ENCODE measurements at places on chromosomes 5 and 9.

- DNase-seq: no peak
Measured at GRCh38 chr9:2473681-2474080, 147.9 kb upstream of the VLDLR start.

- no peak for DNase-seq
Measured at GRCh38 chr5:134427540-134428041, 15.9 kb upstream of the CDKN2AIPNL start.

GRCh38 chr5:54778783-54779182, 206.6 kb downstream of the ESM1 start:
- DNase-seq: no peak

DNA sequence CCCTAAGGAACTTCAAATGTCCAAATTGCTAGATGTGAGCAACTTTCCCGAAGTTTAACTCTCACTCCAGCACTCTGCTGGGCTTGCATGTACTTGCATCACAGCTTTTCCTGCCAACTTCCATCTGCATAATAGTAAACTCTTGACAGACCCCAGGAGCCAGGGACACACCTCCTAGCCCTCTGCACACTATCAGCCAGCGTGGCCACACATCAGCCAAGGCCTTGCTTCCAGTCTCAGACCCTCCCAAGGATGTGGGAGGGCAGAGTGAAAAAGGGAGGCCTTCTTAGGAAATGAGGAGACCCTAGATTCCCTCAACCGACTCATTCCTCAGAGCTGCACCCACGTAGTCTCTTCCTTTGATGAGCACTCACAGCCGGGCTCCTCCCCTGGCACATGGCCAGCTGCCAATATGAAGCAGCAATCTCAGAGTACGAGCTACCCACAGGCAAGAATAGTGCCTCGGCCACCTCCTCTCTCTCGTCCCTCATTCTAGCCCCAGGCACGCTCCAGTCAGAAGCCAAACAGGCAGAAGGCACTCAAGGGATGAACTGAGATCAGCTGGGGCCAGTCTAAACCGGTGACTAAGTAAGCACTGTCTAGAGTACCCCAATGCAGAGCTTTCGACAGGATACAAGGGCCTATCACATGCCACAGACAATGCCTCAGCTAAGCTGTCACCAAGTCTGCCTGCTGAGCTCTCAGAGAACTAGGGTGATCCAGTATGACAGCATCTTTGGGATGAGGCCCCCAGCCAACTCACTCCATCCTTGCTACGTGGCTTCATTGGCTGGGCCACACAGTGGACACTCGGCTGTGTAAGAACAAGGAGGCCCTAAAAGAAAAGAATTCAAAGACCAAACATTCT, 2.3 kb downstream of the P4HA2 start:
- DNase-seq: peak; percentile 53

GRCh38 chr5:83715236-83716065, 5.2 kb downstream of the HAPLN1 start:
- no peak for DNase-seq

DNA sequence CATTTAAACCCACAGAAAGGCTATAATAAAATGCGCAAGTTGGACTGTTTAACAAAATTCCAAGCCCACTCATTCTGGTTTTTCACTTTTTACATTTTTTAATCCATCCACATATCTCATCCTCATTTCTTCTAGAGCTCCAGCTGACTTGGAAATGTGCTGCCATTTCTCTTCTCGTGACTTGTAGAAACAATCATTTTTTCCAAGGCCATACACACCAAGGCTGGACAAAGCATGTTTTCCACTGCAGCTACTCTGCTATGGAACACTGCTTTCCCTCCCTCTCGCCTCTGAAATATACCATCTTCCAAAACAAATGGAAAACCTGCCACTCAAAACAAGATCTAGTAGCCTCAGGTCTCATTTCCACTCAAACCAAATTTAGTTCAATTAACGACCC, 141.1 kb downstream of the ESM1 start:
- no peak for DNase-seq

- no peak for DNase-seq
Measured at GRCh38 chr5:20286512-20286911, 298.5 kb upstream of the CDH18 start.

- no peak for DNase-seq
Measured at GRCh38 chr9:110095161-110095595, 112.8 kb downstream of the C9orf152 start.

DNA sequence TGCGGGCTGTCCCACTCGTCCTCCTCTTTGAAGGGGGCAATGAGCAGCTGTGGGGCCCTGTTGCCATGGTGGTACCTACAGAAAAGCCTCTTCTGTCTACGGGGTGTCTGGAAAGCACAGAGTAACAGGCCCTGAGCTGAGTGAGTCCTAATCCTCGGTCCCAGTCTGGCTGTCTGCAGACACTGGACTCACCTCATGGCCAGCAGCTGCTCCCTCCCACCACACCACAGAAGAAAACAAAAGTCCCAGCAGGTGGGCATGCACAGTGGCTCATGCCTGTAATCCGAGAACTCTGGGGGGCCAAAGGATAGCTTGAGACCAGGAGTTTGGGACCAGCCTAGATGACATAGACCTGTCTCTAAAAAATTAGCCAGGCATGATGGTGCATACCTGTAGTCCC, 19.9 kb downstream of the P4HA2 start:
- no peak for DNase-seq

DNA sequence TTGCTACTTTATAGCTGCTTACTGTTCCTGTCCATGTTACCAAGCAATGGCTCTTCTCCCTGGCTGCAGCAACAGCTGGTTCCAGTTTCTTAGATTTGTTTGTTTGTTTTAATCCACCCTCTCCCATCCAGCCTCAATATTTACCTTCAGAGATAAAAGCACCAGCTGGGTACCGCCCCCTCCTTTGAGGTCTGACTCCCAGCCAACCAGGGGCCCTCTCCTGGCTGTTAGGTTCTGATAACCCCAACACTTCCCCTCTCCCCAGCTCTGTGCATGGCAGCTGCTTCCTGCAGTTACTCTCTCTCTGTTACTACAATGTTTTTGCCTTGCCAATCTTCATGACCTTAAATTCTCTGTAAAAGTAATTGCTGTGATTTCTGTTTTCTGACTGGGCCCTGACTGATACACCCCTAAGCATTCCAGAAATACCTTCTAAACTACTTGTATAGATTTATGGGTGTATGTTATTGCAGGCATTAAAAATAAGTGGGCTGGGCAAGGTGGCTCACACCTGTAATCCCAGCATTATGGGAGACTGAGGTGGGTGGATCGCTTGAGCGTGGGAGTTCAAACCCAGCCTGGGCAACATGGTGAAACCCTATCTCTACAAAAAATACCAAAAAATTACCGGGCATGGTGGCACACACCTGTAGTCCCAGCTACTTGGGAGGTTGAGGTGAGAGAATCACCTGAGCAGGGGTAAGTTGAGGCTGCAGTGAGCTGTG, 2.6 kb upstream of the GCNT1 start:
- no peak for DNase-seq

DNA sequence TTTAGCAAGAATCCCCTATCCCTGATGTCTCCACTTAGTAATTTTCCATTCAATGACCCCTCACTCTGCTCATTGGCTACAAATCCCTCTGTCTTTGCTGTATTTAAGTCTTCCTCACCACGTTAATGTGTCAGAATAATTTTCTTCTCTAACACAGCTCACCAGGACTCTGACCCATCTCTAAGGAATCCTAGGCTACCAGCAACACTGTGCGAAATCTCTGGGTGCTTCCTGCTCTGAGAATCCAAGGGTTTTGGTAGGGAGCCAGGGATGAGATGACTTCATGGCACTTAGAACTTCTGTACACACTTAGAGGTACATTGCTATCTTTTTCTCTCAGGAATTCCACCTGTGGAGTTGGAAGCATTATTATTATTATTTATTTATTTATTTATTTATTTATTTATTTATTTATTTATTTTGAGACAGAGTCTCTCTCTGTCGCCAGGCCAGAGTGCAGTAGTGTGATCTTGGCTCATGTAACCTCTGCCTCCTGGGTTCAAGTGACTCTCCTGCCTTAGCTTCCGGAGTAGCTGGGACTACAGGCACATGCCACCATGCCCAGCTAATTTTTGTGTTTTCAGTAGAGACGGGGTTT, 53.5 kb downstream of the FOXI1 start:
- DNase-seq: no peak

GRCh38 chr9:91419222-91420191, 4.1 kb downstream of the NFIL3 start:
- DNase-seq: no peak

- no peak for DNase-seq
Measured at GRCh38 chr9:136386018-136386417, 12.5 kb upstream of the CARD9 start.

- no peak for DNase-seq
Measured at GRCh38 chr5:125750861-125751186, 672.4 kb upstream of the GRAMD2B start.

GRCh38 chr9:124983698-124984097, 42.8 kb upstream of the GOLGA1 start:
- no peak for DNase-seq

GRCh38 chr5:96706433-96707111, 44.4 kb downstream of the CAST start:
- no peak for DNase-seq

- DNase-seq: no peak
Measured at GRCh38 chr5:10138395-10139057, 111.2 kb downstream of the ATPSCKMT start.

GRCh38 chr5:61160497-61160896, 1.8 kb downstream of the SMIM15 start:
- DNase-seq: no peak

DNA sequence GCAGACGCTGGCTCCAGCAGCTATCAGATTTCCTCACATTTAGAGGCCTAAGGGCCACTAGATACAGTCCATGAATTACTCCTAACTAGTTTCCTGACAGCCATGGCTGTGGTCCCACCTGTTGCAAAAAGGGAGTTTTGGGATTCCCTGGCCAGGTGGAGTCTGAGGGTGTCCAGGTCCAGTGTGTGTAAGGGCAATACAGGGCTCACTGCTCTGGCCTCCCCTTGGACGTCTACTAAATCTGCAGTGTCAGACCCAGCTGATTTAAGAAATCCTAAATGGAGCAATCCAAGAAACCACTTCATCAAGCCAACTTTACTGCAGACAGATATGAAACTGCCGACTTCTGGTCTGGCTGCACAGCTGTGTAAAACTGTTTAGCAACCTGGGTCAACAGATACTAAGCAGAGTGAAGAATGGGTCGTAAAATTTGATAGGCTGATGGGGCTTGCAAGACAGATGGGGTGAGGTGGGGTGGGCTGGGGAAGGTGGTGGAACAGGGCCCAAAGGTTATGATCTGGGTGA, 116.4 kb downstream of the GADD45G start:
- no peak for DNase-seq

GRCh38 chr5:147466360-147466980, 43.4 kb downstream of the DPYSL3 start:
- no peak for DNase-seq

DNA sequence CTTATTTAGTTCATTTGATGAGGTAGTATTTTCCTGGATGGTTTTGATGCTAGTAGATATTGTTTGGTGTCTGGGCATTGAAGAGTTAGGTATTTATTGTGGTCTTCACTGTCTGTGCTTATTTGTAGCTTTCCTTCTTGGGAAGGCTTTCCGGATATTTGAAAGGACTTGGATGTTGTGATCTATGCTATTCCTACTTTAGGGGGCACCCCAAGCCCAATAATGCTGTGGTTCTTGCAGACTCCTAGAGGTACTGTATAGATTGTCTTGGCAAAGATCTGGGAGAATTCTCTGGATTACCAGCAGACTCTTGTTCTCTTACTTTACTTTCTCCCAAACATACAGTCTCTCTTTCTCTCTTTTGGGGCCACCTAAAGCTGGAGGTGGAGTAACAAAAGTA, 315.7 kb downstream of the MAT2B start:
- no peak for DNase-seq

DNA sequence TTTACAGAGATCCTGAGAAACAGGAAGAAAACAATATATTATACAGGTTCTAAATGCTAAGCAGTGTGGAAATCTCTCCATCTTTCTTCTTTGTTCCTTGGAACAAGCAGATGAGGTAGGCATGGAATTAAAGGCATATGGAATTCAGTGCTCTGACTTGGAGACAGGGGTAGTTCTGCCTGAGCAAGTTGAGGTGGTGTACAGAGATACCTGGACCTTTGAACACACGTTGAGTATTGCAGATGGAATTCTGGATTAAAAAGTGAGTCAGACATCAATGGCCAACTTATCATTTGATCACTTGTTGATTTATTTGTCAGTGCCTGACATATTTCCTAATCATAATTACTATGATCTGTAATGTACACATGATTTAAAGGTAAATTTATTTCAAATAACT, 293.9 kb upstream of the IRX4 start:
- DNase-seq: no peak

DNA sequence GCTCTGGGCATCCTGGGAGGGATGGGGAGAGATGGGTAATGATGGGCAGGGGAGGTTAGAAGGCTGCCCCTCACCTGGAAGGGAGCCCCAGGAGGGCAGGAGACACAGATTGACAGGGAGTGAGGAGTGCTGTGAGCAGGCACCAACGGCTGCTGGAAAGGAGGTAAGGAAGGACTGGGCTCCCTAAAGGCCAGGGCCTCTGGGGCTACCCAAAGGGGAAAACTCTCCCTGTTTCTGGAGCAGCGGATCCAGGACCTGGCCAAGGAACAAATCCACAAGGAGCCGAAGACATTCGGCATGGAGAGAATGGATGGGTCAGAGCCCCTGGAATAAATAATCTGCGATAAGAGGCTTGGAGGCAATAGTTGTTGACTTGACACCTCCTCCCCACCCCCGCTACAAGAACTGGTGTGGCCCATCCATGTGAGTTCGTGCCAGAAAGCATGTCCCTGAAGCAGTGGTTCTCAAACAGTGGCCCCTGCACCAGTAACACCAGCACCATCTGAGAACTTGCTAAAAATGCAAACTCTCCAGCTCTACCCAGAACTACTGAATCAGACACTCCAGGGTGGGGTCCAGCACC, 208.3 kb downstream of the GABBR2 start:
- DNase-seq: no peak

GRCh38 chr5:175027390-175027789, 303.0 kb downstream of the MSX2 start:
- no peak for DNase-seq

DNA sequence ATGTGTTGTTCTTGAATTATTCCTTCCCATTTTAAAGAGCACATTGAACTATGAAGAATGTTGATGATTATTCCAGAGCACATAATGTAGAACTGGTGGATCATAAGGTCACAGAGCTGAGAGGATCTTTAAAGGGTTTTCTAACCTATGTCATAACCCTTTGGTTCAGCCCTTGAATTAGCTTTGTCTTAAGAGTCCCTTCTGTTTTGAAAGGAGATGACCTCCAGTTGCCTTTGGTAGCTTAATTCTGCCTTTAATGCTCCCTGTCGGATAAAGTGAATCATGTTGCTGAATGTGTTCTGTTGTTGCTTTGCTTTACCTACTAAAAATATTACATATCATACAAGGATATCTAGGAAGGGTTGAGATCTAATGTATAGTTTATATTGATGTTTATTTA, 99.1 kb upstream of the PRRC1 start:
- no peak for DNase-seq

Data from dorsolateral prefrontal cortex (tissue), 122 donors.